Left cardiac atrium (tissue), 4 donors: ENCODE measurements at places on chromosomes 2 and 18. TPM values are rescaled to one million over a fixed set of nuclear protein-coding genes. Genes with fewer than 3 reads are reported as not detected.
A peak's percentile ranks its signal among the peaks of the same experiment; 100 is the strongest.

Gene KLF7
- total RNA-seq, result 22.1 TPM

DNA sequence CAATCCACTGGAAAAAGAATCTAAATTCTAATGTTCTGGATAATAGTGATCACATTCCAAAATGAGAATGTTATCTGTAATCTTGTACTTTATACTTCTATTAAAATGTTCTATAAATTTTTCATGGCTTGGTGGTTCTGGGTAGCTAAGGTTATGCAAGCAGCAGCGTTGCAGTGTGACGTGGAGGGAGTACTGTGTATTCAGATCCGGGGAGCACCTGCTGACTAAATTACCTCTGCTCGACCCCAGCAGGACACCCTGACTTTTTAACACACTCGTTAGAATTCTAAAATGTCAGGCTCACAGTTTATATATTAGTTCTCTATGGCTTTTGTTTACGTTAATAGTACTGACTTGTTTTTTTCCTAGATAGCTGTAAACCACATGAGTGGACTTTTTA lies 13.0 kb downstream of the ATIC start:
- DNase-seq, result no peak

DNA sequence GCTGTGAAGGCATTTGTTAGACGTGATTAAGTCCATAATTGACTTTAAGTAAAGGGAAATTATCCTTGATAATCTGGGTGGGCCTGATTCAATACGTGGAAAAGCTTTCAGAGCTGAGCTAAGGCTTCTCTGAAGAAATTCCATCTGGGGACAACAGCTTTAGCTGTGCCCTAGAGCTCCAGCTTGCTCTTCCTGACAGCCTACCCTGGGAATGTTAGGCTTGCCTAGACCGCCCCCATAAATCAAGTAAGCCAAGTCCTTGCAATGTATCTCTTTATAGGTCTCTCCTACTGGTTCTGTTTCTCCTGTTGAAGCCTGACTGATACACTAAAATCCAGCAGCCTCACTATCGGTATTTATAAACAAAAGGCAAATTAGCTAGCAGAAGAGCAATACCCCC lies 160.0 kb downstream of the STK39 start:
- no peak for DNase-seq

- DNase-seq, result no peak
Measured at GRCh38 chr2:28300485-28301341, 91.9 kb upstream of the FOSL2 start.

Gene ADAM23
- total RNA-seq, result 31.1 TPM

DNA sequence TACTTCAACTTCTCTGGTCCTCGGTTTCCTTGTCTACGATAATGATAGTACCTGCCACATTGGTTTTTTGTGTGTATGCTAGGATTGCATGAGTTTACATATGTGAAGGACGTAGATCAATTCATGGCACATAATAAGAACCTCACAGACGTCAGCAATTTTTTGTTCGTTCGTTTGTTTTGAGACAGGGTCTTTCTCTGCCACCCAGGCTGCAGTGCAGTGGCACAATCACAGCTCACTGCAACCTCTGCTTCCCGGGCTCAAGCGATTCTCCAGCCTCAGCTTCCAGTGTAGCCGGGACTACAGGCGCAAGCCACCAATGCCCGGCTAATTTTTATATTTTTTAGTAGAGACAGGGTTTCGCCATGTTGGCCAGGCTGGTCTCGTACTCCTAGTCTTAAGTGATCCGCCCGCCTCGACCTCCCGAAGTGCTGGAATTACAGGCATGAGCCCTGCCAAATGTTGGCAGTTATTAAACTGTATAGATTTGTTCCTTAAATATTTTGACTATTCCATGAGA lies 756 bp upstream of the SLC35F5 start:
- no peak for DNase-seq

Gene RFTN2
- 3.9 TPM for total RNA-seq

DNA sequence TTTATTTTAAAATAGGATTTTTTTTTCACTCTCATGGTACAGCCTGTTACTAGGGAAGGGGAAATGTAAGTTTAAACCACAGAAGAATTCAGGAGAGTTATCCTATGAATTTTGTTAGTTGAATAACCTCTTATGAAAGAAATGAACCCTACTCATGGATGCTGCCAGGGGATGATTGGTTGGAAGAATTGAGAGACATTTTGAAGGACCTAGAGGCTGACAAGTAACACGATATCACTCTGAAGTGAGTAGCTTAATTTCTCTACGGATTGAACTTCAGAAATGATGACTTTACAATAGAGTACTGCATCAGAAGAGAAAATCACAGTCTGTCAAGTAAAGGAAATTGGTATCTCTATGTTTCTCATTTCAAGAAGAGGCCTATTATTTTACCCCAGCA lies 1346.2 kb downstream of the SUCLG1 start:
- no peak for DNase-seq

DNA sequence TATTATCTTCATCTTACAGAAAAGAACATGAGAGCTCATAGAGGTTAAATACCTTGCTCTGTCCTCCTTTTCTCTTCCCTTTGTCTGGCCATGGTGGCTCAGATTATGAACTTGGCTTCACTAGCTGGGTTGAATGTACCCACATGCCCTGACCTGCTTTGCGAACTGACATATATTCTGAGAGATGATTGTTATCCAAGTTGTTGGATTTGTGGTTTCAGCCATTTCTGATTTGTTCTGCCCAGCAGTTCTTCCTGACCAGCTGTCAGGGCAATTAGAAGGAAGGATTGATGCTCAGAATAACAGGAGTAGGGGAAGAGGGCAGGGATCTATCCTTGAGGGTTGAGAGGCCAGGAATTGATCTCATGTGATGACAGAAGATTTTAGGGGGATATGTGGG lies 236.8 kb upstream of the FAM98A start:
- no peak for DNase-seq

DNA sequence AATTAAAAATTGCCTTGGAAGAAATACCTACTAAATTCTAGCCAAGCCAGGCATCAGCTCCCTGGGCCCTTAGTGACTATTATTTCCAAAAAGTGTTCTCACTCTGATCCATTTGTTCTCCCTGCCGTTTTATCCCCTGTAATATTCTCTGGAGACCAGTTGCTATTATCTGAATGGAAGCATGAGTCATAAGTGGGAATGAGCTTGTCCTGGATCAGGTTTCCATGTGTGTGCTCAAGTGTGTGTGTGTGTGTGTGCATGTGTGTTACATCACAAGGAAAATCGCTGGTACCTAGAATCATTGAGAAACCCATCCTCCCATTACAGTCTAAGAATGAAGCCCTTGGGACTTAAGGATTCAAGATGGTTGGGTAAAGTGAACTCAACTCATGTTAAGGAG lies 130.3 kb upstream of the CXCR4 start:
- DNase-seq, result no peak

Gene HOXD8
- 1.3 TPM for total RNA-seq

- no peak for DNase-seq
Measured at GRCh38 chr2:239201884-239202283, 198.9 kb downstream of the HDAC4 start.

Gene EFHD1
- 16.9 TPM for total RNA-seq

GRCh38 chr2:15640261-15640711 lies 48.6 kb downstream of the DDX1 start:
- DNase-seq, result peak; percentile 40

Gene REG3G
- total RNA-seq, result not detected

GRCh38 chr2:127560201-127560930 lies 24.9 kb downstream of the MYO7B start:
- no peak for DNase-seq

GRCh38 chr2:120949957-120950590 lies 214.4 kb downstream of the GLI2 start:
- DNase-seq, result no peak

- peak; percentile 91 for DNase-seq
Measured at GRCh38 chr2:20421988-20422370, 24.9 kb upstream of the RHOB start.

DNA sequence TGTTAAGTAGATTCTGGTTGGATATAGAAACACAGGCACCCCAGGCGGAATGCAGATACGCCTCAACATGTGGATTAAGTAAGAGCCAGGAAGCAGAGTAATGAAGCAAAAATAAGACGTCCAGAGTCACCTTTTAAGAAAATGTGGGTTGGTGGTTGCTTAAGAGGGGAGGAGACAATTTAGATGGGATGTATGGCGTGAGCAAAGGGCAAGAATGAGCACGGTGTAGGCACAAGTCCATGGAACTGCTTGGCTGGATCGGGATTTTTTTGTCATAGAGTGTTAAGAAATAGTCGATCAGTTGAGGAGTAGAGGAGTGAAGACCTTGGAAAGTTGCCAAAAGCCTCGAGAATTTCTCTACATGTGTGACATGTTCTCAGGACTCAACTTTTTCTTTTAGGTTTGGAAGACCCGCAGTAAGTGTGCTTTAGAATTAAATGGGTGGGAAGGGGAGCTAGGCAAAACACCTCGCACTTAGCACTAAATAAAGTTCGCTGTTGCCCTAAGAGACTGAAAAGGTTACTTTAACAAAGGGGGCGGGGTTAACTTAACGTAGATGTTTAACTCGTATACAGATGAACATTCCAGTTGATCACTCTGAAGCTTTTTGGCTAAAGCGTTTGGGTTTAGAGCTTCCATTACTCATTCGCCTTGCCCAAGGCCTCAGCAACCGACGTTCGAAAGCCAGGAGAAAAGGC lies 716 bp upstream of the SLC39A10 start:
- no peak for DNase-seq

Gene NCKAP5
- 6.2 TPM for total RNA-seq
